ENCODE measurements at places on chromosomes 1 and 21.
A peak's percentile ranks its signal among the peaks of the same experiment; 100 is the strongest.

- no peak for ATAC-seq
These were observed 51.0 kb downstream of the C4BPA start for GRCh38 chr1:207155028-207155427.

GRCh38 chr21:44999428-44999971 lies 59.7 kb downstream of the SLX9 start:
- ATAC-seq = no peak

DNA sequence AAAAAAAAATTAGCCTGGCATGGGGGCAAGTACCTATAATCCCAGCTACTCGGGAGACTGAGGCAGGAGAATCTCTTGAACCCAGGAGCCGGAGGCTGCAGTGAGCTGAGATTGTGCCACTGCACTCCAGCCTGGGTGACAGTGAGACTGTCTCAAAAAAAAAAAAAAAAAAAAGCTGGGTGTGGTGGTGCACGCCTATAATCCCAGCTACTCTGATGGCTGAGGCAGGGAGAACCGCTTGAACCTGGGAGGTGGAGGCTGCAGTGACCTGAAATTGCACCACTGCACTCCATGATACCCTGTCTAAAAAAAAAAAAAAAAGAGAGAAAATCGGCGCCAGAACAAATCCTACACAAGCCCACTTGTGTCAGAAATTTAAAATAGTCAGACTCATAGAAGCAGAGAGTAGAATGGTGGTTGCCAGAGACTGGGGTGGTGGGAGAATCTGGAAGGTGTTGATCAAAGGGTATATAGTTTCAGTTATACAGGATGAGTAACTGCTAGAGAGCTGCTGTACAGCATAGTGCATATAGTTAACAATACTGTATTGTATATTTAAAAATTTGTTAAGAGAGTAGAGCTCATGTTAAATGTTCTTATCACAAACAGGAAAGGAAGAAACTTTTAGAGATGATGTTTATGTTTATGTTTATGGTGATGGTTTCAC lies 9.6 kb downstream of the DIP2A start:
- peak; percentile 78 for ATAC-seq

DNA sequence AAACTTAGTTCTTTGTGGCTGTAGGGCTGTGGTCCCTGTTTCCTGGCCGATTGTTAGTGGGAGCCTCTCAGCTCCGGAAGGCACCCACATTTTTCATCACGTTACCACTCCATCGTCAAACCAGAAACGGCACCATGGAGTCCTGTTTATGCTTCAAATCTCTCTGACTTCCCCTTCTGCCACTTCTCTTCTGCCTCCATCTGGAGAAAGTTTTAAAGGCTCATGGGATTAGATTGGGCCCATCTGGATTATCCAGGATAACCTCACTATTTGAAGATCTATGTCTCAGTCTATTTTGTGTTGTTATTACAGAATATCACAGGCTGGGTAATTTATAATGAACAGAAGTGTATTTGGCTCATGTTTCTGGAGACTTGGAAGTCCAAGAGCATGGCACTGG lies 19.3 kb upstream of the IL22RA1 start:
- no peak for ATAC-seq

GRCh38 chr1:60906039-60906438 lies 176.3 kb upstream of the NFIA start:
- ATAC-seq = no peak

Data from motor neuron (in vitro differentiated cells).